ENCODE measurements at places on chromosomes 11 and 22.

DNA sequence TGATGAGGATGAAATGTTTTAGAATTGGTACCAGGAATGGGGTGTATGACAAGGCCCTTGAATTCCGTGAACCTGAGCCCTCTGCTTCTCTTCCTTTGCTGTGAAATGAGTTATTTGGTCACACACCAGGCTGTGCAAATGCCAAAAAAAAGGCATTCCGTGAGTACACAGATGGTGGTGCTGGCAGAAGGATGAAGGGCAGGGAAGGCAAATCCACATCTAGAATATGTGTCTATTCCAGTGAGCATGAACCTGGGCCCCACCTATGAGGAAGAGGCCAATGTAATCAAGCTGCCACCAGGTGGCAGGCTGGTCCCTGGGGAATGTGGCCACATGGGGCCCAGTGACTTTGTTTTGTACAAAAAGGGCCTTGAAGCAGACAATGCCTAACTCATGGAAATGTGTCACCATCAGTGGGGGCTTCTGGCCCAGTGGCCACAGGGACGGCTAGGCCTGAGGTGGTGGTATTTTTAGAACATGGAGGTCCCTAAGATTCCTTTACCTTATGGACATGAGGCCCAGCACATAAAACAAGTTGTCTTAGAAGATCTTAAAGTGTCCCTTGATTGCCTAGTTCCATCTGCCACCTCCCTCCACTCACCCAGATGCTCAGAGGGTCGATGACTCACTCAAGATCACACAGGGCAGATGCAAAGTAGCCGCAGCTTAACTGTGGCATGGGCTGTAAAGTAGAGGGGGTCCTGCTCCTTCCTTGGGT lies 3.9 kb upstream of the RNF215 start:
- DNase-seq = peak; percentile 60

GRCh38 chr22:37277384-37277783 lies 4.9 kb upstream of the CYTH4 start:
- no peak for DNase-seq

DNA sequence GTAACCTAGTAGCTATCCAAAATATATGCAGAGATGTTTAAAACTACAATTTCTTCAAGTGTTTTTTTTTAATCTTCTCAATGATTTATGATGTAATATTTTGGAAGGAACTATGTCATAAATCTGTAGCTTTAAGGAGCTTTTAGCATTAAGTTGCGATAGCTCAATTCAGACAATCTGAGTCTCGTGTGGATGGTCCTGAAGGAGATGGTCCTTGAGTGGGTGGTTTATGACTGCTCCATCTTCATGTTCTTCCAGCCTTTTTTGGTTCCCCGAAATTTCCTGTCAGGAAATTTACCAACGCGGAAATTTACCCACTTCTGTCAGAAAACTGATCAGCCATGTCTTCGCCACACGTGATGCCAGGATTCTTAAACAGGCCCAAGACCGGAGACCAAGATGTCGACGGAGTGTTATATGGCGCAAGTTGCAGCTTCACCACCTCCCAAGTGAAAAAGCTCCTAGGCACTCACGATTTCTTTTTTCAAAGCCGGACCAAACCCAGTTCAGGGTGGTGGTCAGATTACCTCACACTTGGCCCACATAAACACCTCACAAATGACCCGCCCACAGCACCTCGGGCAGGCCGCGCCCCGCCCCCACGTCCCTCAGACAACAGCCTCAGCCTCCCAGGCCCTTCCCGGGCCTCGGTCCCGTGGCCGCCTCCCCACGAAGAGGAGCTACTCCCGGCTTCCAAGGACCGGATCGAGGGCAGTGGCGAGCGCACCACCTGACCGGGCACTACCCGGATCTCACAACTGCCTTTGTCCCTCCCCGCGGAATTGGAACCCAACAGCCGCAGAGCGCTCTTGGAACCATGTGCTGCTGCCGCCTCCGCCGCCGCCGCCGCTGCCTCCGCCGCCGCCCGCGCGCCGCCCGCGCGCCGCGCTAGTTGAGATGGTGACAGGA lies at the start of gene MORC2:
Gene MORC2 (minus strand): TSS at position 760 of the 909 bp plus-strand sequence. CDS start 885 bp downstream, outside the sequence.
- DNase-seq = no peak

- no peak for DNase-seq
Observed at GRCh38 chr11:12868315-12869073, 140.6 kb upstream of the RASSF10 start.

DNA sequence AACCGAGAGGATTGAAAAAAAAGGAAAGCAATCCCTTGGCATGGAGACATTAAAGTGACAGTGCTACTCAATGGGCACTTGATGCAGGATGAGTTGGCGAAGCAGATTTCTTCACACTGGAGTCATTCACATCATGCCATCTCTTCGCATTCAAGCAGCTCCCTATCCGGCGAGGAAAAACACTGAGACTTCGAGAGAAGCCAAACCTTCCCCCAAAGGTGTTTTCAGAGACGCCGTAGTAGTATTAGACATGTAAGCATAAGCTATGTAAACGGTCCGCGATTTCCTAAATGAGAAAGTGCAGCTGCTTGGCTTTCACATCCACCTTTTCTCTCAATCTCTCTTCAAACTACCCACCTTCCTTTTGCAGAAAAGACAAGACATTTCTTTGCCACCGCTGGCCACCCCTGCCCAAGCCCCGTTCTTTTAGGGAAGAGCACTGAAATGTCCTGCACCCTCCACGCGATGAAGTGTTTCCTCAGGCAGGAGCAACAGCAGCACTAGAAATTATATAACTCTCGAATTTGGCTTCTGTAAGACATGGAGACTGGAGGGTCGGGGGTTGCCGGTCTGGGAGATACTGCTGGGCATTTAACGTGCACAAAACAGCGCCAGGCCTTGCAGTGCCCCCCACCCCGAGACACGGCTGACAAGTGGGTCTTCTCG lies at the start of gene DLG2:
Gene DLG2 (minus strand): TSS at position 13 of the 666 bp plus-strand sequence.
- no peak for DNase-seq

GRCh38 chr22:23767303-23767672 lies 484 bp downstream of the CHCHD10 start:
- no peak for DNase-seq

- no peak for DNase-seq
Observed at GRCh38 chr11:96658436-96658835, 268.6 kb downstream of the JRKL start.
